ENCODE measurements at places on chromosomes 3 and 15.

DNA sequence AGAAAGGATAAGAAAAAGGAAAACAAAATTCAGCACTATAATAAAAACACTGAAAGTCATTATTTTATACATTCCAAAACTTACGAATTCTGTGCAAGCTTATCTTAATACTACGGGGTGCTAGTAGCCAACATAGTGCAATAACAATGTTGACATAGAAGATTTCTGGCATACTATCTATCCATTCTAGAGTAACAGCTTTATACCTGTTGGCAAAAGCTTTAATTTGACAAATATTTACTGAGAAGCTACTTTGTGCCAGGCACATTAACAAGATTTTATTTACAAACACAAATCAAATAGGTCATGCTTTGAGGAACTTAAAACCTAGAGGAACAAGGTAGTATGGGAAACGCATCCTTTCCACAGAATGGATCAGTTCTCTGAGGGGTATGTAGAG lies 1.1 kb downstream of the ACKR4 start:
- DNase-seq = no peak

DNA sequence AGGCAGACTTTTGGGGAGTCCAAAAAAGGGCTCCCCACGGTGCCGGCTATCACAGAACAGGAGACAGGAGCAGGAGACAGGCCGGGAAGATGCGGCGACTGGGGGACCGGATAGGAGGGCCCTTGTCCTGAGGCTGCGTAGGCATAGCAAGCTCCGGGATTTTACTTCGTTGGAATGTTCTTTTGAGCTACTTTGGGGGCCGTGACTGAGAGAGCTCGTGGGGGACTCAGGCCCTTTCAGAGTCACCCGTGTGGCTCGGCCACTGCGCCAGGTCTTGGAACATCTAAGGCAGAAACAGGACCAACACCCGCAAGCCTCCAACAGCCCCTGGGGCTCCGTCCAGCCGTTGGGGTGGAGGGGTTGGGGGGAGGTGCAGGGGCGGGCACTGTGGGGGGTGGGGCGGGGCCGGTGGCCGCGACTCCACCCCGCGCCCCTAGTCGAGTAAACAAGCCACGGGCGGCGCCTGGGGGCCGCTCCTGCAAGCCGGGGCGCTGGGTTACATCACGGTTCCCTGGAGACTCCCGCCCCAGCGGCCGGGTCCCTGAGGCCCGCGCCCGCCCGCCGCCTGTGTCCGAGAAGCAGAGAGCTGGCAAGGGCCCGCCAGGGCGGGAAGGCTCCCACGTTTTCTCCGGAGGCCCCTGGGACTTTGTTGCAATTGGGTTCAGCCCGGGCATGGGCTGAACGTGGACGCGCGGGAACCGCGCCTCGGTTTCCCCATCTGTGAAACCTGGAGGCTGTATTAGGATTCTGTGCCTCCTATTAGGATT lies 23.3 kb upstream of the C15orf39 start:
- DNase-seq = no peak

DNA sequence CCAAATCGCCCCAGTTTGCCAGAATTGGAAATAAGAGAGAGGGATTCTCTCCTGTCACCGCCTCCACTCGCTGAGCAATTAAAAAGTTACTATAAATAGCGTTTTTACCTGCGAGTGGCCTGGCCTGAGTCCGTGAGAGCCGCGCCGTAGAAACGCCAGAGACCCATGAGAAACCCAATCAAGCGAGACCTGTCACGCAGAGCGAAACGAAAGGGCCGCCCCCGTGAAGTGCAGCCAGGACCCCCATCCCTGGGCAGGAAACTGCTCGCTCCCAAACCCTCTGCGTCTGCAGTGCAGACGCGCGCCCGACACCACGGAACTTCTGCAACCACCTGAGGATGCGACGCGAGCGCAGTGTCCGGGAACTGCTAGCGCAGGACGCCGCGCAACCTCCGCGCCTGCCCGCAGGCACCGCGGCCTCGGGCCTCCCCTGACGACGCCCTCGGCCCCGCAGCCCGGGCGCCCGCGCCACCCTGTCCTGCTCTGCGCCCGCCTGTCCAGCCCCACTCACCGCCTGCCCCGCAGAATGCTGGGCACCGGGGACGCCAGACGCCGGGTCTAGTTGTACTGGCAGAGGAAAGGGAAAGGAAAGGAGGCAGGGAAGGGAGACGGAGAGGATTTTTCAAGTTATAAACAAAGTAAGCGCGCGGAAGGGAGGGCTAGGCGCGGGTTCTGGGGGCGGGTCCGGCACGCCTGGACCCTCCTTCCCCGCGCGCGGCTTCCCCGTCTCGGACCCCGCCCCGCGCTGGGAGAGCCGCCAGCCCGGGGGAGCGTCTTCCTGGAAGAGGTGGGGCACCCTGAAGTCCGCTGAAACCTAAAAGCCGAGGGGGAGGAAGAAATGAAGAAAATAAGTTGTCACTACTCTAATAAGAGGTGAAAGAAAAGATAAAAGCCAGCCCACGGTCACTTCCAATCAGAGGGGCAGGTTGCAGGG lies at the start of gene PLSCR4:
Gene PLSCR4, minus strand, starts transcription at position 657 of the 934 bp plus-strand sequence. CDS start 29,034 bp downstream, outside the sequence.
- peak; percentile 60 for DNase-seq

DNA sequence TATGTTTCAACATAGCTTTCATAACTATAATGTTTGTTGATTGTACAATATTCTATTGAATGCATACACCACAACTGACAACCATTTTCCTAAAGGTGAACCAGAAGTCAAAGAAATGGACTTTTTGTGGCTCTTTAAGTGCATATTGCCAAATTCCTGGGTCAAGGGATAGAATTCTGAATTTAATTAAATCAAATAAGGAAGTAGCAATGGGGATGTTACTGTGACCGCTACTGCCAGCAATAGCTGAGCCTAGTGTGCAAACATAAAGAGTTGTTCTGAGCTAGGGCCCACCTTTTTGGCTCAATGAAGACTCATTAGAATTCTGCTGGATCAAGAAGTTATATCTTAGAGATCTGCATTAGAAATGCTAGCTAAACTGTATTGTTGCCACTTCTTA lies 17.3 kb upstream of the KBTBD8 start:
- DNase-seq = no peak

GRCh38 chr15:61946778-61947177 lies 113.5 kb downstream of the VPS13C start:
- no peak for DNase-seq

DNA sequence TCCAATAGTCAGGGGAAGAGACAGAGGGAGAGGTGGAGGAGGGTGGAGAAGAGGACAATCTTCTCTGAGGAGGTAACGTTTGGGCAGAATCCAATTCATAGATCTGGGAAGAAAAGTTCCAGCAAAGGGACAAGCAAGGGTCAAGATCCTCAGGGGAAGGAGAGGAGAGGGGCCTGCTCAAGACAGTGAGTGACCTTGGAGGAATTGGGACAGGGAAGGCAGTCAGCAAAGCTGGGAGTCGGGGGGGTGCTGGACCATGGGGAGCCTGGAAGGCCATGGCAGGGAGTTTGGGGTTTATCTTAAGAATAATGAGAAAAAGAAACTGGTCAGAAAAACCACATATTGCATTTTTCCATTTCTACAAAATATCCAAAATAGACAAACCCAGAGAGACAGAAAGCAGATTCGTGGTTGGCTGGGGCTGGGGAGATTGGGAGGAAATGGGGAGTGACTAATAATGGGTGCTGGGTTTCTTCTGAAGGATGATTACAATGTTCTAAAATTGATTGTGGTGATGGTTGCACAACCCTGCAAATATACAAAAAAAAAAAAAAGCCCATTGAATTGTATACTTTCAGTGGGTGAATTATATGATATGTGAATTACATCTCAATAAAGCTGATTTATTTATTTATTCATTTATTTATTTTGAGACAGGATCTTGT lies 19.6 kb upstream of the SRP14 start:
- no peak for DNase-seq

GRCh38 chr3:136982520-136983138 lies 24.8 kb downstream of the IL20RB start:
- DNase-seq = no peak

DNA sequence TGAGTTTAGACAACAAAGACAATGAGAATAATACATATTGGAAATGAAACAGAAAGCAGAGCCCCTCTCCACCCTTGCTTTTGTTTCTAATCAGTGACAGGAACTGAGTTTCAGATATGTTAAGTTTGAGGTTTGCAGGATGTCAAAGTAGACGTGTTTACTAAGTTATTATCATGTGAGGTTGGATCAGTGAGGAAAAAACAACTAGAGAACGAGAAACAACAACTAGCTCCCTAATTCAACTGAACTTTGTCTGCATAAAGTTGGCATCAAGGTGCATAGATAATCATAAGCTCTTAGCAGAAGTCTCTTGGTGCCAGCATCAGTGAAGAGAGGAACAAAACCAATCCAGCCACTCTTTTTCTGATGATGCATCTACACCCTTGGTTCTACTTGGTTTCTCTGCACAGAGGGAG lies 491.1 kb upstream of the NR2F2 start:
- no peak for DNase-seq

GRCh38 chr3:49611719-49612118 lies 57.4 kb downstream of the BSN start:
- DNase-seq = no peak

DNA sequence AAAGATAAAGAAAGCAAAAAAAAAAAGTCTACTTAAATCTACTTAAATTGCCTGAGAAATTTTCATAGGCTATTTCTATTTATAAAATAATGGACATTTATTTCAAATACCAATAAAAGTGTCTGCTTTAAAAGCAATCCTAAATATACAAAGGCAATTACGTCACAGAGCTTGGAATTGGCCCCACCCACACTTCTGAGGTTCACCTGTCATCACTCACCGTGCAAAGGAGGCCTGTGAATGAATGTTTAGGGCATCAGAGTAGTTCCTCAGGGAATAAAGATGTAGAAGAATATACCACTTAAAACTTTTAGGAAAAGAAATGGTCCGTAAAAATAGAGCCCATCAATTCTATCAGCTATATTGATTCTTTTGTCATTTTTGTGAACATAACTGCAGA lies 621.8 kb downstream of the ROBO1 start:
- DNase-seq = no peak

DNA sequence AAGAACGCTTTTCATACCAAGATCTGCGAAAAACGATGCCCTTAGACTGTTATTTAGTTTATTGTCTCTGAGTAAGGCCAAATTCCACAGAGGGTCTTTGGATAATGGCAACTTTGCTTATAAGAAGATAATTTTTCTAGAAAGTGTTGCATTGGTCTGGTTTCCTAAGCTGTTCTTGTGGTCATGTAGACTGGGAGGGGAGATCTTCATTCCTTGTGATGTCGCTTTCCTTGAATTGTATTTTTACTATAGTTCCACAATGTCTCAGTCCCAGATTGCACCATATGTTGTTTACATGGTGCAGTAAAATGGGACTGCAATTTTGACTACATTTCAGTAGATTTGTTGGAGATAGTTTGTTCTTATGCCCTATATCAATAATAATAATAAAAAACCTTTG lies 28.8 kb upstream of the ST3GAL6 start:
- no peak for DNase-seq

GRCh38 chr3:117193390-117193789 lies 483.8 kb downstream of the TUSC7 start:
- no peak for DNase-seq

DNA sequence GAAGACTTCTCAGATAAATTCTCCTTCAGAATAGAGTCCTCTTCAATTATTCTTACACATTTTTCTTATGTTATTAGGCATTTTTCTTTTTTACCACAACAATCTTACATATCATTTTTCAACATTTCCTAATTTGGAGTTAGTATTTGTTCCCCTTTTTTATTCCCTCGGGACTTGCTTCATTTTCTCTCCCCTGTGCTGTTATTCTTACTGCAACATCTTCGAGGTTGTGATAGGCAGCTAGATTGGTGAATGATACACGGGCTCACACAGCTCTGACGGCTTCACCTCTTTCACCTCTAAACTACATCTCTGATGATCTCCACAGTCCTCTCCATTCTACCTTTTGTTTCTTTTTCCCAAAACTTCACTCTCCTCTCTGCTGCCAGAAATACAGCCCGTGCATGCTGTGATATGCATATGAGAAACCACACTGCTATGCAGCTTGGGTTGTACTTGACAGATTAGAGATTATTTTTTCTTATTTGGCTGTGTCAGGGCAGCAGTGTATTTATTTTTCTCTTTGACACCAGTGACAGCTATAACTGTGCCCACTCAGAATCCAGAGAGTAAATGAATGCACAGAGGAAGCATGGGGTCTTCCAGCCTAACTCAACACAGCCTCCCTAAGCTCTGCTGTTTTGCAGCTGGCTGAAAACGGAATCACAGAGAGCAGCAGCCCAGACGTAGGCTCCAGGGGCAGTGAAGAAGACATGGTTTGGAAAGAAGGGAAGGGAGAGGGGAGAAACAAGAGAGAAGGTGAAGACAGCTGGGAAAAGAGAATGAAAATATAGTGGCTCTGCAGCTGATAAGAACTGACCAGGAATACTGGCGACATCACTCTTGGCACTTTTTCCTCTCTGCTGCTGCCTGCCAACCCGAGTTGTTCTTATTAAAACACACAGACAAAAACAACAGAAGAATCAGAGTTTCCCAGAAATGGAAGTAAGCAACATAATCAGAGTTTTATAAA lies 61.8 kb downstream of the SLC9A9 start:
- no peak for DNase-seq

DNA sequence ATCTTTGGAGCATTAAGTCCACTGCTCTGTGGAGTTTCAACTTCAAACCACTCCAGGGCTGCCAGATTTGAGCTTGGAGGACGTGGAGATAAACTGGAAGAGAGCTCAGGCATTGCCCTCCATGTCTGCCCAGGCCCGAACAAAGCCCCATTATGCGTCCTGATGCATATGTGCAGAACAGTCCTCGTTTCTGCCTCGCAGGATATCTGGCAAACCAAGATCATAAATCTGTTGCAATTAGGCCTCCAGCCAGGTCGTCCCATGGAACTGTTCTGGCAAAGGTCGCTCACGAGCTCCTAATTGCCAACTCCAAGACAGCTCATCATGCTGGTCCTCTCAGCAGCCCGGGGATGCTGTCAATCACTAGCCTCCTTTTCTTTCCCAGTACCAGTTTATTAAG lies 91.2 kb downstream of the SEMA5B start:
- no peak for DNase-seq

- no peak for DNase-seq
Observed at GRCh38 chr15:56964182-56964581, 45.7 kb downstream of the TCF12 start.

- DNase-seq = no peak
Observed at GRCh38 chr15:80684697-80685096, 10.4 kb upstream of the ABHD17C start.

DNA sequence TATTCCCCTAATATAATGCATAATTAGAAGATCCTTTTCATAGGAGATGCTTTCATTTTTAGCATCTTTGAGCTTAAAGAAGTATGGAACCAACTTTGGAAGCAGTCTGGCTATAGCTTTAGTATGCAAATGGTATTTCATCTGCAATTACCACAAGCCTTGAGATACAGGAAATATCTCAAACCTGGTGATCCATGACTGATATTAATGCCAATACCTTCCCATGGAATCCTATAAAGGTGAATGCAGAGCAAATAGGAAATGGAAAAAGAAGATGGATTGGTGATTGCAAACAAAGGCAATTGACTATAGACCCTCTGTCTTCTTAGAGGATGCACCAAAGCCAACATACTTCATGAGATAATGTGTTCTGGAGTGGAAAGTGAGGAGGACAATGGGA lies 326.4 kb downstream of the KBTBD8 start:
- DNase-seq = no peak
